Kidney tubule cell (primary cell): ENCODE measurements at places on chromosomes 5 and 9.

GRCh38 chr5:135942202-135942771, 12.5 kb downstream of the LECT2 start:
- no peak for DNase-seq

DNA sequence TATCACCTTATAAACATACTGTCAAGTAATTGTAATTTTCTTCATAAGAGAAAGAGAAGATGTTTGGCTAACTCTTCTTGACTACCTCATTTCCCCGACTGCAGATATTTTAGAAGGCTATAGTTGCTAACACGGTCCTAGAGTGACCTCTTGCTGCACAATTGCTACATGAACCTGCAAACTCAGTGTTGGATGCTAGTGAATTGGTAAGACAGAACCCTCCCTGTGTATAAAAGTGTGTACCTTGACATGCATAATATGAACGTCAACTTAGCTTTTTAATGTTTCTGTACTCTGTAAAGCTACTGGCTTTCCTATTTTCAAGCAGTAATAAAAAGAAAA, 46.7 kb upstream of the CER1 start:
- no peak for DNase-seq

DNA sequence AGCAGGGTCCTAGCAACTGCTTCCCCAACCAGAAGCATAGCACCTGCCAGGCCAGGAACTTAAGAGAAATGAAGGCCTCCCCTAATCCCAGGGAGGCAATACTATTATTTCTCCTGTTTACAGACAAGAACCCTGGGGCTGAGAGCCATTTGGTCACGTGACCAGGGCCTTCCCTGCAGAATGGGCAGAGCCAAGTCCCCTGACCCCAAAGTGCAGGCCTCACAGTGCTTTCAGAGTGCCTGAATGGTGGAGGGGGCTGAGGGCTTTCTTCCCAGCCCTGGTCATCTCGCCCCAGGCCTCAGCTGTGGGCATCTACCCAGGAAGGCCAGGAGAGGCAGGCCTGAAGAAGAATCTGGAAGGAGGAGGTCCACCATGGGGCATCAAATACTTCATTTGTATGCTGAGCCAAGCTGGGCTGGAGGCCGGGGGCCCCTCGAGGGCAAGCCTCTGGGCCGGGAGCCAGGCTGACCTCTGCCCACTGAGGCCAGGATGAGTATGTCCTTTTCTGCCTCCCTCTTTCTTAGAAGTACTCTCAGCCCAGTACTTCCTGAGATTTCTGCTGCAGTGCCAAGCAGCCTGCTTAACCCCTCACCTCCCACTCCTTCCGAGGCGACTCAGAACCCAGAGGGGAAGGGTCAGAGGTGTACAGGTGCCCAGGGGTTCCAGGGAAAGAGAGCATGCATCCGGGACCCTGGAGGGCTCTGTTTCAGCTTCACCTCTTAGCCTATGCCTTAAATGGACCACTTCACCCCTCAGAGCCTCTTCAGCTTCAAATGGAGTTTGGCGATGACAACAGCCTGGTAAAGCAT, 18.9 kb upstream of the DUSP1 start:
- DNase-seq = peak; percentile 53

GRCh38 chr5:154053468-154053867, 14.7 kb downstream of the MFAP3 start:
- DNase-seq = no peak

- peak; percentile 43 for DNase-seq
Measured at GRCh38 chr9:122051351-122052321, 41.5 kb downstream of the TTLL11 start.

GRCh38 chr5:14825977-14826376, 45.6 kb downstream of the ANKH start:
- DNase-seq = no peak

- DNase-seq = no peak
Measured at GRCh38 chr5:96829297-96829696, 21.6 kb upstream of the ERAP1 start.

DNA sequence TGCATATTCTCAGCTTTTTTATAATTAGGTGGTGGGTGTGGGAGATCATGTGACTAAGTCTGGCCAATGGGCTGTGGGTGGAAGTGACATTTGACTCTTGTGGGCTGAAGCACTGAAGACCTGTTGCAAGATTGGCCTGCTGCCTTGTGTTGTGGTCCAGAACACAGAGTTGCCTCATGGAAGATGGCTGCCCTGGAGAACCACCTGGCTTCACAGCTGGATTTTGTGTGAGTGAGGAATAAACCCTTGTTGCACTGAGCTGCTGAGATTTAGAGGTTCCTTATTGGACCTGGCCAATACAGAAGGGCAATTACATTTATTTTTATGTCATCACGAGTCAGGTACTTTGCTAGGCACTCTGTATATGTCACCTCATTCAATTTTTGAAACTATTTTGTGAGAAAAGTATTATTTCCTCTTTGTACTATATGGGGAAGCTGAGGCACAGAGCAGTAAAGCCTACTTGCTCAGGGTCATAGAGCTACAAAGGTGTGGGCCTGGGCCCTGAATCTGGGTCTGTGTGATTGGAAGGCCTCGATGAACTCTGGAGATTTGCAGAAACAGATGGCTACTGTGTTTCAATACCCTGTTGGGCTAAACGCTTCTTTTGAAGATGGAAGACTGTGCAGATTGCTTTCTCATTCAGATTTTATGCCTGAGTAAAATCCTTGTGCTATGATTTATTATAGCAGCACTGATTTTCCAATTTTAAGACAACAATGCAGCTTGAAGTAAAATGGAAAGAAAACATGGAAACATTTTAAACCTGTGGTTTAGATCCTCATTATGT, 71.2 kb upstream of the TBC1D2 start:
- peak; percentile 17 for DNase-seq

DNA sequence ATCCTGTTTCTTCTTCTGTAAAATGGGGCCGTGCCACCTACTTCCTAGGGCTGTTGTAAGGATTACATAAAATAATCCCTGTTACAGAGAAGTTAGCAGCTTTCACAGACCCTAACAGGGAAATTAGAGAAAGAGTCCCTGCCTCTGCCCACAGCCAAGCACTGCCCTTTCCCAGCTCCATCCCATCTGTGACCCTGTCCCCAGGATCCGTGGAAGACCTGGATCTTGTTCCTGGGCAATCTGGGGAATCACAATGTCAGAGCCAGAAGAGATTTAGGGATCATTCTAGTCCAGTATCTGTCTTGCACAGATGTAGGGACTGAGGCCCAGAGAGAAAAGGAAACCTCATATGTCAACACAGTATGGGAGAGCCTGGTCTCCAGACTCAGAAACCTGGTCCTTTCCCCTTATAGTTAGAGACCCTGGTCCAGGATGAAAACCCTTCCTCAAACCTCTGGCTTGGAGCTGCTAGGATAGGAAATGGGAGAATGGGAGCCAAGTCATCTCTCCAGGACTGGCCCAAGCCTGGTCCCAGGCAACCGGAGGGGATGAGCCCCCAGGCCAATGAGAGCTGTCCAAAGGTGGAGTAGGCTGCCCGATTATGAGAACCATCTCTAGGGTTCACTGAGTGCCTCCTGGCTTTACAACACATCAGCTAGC, 12.5 kb downstream of the LHX6 start:
- no peak for DNase-seq

- DNase-seq = peak; percentile 87
Measured at GRCh38 chr9:108994695-108995094, 18.6 kb downstream of the CTNNAL1 start.

DNA sequence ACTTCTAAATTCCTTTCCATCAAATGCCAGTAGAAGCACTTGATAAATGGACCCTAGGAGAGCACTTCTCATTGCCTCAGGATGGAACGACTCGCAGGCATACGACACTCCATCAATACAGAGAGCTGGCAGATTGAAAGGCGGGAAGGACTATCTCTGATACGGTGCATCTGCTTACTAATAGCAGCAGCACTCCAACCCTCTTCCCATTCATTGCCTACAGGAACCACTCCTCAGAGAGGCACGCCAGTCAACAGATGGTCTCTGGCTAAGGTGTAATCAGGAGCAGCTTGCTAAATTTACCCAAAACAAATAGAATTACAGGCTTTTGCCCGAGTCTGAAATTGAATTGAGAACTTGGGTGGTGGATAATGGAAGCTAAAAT, 168.1 kb downstream of the EFNA5 start:
- no peak for DNase-seq

GRCh38 chr5:34609951-34610441, 46.1 kb upstream of the RAI14 start:
- DNase-seq = peak; percentile 61

DNA sequence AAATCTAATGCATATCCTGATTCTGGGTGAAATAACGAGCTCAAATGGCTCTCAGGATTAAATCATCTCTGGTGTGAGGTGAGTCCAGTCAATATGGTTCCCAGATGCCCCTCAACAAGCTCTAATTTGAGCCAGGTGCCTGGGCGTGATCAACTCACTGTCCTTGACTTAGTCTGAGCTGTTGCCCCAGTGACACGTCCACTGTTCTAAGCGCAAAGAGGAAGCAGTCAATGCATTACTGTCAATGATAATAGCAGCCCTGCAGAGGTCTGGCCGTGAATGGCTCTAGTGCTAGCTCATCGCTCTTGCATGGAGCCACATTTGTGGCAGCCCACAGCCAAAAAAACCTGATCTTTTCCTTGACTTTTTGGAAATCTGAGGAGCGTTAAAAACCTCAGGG, 128.6 kb upstream of the EFNA5 start:
- no peak for DNase-seq

DNA sequence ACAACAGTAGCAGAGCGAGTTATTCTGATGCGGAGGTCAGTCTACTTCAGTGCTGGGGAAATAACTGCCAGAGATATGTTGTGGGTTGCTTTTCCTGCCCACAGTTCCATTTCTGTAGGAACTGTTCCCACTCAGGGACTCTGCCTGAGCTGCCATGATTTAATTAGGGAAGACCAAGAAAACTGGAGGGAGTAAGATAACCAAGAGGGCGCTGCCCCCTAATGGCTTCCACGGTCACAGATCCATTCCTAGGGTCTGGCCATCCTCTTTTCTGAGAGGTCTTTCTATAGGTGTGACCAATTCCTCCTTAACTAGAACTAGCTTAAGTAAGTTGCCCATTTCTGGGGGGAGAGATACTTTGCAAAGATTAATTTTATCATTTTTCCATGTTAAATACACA, 125.9 kb downstream of the APBA1 start:
- DNase-seq = peak; percentile 55

- no peak for DNase-seq
Measured at GRCh38 chr9:119337573-119337972, 31.7 kb downstream of the BRINP1 start.

DNA sequence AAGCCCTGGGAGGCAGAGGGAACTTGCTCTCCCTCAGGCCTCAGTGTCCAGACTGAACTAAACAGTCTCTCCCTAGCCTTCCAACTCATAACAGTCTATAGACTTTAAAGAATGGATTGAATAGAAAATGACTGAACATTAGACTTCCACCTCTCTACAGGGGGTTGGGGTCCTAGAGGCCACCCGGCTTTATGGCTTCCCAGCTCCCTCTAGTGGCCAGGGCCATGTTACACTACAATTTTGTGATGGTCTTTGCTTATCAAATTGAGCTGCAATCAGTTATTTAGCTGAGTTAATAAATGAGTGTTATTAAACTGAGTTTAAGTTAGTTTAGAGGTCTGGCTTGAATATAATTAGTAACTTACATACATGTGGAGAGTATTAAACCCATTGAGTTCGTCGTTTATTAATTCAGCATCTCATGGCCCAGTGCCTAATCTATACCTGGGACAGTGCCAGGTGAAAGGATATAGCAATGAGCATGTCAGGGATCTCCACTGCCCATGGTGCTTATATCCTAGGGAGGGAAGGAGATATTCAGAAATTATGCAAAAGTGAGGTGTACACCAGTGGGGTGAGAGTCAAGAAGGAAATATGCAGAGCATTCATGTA, 105.2 kb downstream of the SH3TC2 start:
- DNase-seq = peak; percentile 51

DNA sequence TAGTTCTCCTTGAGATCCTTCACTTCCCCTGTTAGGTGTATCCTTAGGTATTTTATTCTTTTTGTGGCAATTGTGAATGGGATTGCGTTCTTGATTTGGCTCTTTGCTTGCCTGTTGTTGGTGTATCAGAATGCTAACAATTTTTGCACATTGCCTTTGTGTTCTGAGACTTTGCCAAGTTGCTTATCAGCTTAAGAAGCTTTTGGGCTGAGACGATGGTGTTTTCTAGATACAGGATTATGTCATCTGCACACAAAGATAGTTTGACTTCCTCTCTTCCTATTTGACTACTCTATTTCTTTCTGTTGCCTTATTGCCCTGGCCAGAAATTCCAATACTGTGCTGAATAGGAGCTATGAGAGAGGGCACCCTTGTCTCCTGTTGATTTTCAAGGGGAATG, 609.4 kb upstream of the COX7C start:
- no peak for DNase-seq
